Lung (tissue), 17 donors: ENCODE measurements at places on chromosomes 1 and 21. TPM values are rescaled to one million over a fixed set of nuclear protein-coding genes. Genes with fewer than 3 reads are reported as not detected.

Gene ETV3L
- total RNA-seq: not detected

Gene CD58
- total RNA-seq: 27.5 TPM

Gene WNT3A
- 3.1 TPM for total RNA-seq

Gene ELAPOR1
- 8.9 TPM for total RNA-seq

DNA sequence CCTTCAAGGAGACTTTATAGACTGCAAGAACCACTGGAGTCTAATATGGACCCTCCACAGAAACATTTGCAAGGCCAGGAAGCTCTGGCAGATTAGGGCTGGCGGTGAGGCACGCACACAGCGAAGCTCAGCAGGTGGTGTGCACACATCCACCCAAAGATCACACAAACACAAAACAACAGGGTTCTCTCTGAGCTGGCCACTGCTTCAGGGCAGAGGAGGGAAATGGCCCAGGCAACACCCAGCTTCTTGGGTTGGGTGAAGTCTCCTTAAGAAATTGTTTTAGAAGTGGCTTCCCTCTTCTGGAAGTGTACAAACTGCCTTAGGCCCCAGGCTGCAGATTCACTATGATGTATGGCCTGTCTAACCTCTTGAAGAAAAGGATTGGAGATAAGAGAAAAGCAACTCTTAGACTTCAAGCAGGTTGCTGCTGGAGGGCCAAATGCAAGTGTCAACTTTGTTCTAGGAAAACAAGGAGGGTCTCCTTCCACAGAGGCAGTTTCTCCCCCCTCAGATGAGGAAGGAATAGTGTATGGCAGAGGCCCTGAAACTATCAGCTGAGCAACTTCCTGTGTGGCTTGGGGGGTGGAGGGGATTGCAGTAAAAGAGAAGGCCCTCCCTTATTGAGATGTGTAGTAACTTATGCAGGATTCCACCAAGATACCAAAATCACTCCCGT, 2.0 kb downstream of the RCSD1 start:
- no peak for DNase-seq

DNA sequence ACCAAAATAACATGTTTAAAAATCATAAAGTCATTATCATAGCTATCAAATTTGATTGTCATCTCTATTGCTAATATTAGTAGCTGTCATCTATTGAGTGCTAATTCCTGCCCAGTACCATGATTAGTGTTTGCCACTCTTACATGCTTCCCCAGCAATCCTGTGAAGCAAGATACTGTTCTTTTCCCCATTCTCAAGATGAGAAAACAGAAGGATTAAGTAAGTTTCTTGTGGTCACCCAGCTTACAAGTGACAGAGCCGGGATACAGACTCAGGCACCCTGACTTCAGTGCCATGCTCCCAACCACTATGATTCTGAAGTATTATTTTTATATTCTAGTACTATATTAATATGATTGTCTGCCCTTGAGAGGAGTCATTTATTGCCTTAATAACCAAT, 36.5 kb downstream of the LRRC8C start:
- DNase-seq: no peak

DNA sequence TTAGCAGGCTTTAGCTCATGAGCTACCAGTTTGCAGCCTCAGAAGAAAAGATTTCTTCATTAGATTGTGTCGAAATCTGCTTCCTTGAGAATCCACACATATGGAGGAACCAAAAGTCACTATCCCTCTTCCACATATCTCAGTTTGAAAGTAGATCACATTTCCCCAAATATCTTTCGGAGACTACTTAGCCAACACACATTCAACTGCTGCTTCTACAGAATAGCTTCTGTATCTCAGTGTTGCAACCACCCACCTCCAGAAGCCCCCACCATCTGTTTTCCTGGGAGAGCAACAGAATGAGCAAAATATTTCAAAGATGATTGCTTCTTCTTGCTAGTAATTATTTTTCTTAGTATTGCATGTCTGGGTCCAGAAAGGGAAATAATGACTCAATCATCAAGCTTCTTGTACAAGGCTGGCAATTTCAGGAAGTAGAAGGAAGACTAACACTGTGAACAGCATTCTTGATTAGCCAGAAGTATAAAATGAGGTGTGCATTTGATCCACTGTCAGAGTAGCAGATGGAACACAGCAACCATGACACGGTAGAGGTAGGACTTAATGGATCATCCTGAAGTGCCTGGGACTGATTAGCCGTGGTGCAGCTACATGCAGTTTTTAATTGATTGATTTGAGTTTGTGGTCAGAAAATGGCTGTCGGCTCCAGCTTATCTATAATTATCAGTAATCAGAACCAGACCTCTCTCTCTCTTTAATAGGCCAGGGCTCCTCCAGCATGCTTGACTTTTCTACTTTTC, 24.9 kb downstream of the ZC3H11B start:
- DNase-seq: no peak

DNA sequence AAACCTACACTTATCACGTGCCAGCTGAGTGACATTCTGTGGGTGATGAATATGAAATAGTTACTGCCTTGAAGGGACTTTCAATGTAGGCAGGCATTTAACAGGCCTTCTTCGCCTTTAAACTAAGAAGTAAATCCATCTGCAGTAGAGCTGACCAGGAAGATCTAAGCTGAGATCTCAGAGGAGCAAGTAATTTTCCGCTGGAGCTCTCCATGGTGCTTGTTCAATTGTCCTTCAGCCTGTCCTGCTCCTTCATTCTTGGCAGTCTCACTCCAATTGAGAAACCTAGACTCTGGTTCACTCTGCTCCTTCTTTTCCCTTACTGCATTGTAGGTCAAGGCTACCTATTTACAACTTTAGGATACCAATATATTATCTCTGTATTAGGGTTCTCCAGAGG, 183.5 kb downstream of the HMCN1 start:
- peak; percentile 46 for DNase-seq

DNA sequence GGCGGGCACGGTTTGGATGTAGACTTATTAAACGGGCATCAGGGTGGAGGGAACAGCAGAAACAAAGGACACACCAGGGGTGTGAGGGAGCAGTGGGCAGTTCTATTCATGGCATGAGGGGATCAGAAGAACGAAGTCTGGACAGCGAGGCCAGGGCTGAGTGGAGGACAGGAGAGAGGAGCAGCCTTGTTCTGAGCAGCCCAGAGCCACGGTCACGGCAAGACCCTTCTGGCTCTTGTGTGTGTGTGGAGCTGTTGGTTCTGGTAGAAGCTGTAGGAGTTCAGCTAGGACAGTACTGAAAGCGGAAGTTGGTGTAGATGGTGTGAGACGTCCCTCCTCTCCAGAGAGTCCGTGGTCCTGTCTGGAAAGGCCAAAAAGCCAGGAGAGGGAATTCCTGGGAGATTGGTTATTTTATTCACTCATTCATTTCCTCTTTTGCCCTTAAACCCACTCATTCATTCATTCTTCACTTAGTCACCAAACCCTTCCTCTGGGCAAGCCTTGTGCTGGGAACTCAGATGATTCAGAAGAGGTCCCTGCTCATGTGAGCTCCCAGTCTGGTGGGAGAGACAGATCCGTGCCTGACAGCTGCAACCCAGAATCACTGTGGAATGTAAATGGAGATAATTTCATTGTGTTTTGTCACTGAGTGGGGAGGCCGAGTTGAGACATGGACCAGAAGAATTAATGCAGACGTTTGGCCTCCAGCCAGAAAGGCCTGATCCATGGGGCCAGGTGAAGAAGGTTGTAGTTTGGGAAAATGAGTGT, 4.1 kb upstream of the ACOT11 start:
- no peak for DNase-seq

DNA sequence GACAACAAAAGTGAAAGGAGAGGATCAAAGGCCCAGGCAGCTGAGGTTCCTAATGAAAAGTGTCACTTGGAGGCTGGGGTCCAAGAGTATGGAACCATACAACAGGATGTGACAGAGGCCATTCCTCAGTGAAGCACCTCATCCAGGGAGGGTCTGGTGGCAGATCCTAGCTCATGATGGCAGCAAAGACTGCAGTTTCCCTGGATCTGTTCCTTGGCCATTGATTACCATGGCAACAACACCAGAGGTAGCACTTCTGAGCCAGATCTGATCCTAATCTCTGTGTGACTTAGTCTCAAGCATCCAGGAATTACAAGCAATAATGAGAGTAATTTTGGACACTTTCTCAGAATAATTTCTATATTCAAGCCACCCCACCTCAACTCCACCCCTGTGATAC, 12.9 kb downstream of the FAM177B start:
- peak; percentile 28 for DNase-seq

- DNase-seq: no peak
Measured at GRCh38 chr1:10340930-10341590, 57.8 kb upstream of the PGD start.
